GM03348 (cell line): ENCODE measurements at places on chromosomes 1 and 21.

DNA sequence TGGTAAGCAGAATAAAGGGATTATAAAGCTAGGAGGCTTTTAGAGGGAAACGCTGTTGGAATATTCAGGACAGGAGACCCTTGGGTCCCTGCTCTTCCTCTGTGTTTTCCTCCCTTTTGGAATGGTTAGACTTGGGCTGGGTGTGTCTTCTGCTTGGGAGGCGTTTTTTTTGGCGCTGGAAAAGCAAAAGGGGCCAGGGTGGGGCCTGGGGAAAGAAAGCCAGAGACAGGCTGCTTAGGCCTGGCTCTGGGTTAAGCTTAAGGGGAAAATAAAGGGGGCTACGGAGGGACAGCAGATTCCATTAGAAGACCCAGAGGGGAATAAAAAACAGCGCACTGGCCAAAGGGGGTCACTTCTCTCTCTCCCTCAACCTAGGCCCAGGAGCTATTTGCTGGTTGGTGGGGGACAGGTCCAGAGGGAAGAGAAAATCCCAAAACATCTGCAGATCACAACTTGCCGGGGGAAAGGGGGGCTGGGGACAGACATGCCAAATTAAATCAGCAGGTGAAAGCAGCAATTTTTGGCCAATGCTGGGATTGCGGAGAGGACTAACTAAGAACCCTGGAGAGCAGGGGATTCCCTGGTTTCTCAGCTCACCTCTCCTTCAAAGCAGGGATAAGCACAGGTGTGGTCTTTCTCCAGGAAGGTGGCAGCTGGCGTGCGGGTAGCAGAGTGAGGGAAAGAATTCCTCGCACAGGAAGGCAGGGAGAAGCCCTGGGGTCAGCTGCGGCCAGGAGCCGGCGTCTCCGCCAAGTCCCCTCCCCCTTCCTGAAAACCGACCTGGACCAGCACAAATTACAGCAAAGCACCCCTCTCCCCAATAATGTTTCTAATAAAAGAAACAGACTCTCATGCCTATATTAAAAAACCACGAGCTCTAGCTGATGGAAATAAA is 82.2 kb upstream of the AK4 start:
- DNase-seq = peak; percentile 32

DNA sequence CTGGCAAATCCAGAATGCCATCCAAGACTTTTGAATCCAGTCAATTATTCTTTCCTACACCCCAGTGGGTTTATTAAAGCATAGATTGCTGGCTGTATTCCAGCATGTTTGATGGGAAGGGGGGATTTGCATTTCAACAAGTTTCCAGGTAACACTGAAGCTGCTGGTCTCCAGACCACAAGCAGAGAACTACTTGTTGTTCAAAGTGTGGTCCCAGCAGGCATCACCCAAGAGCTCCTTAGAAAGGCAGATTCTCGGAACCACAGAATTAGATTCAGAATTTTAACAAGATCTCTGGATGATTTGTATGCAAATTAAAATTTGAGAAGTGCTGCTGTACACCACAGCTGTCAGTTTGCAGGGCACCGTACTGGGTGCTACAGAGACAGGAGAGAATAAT is 216.3 kb upstream of the FAM78B start:
- no peak for DNase-seq

DNA sequence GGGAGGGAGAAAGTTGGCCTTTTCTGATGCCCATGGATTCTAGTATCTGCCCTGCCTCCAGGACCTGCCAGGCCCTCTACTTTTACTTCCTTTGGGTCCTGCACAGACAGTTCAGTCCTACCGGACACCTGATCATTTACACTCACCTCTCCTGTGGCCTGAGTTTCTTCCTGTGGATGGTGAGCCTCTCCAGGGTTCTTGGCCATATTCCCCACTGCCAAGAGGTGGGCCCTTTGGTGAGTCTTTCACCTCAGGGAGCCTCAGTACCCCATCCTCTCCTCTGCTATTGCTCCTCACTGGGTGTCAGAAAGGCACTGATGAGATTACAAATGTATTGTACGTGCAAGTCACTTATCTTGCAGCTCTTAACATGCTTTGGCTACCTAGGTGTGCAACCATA is 81.4 kb upstream of the ETV3 start:
- DNase-seq = no peak

DNA sequence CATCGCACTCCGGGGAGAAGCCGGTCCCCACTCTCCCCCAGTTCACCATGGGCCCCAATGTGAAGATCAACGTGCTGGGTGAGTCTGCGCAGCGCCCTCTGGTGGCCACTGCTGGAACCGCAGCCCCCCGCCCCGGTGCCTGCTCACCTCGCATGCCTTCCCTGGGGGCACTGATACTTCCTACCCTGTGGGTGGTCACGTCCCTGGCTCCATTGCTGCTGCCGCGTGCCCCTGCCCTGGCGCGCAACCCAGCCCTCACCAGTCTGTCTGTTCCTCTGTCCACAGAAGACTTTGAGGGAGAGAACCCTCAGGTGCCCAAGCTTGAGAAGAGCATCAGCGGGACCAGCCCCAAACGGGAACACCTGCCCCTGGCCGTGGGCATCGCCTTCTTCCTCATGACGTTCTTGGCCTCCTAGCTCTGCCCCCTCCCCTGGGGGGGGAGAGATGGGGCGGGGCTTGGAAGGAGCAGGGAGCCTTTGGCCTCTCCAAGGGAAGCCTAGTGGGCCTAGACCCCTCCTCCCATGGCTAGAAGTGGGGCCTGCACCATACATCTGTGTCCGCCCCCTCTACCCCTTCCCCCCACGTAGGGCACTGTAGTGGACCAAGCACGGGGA is 7.6 kb downstream of the EFNA3 start:
- peak; percentile 85 for DNase-seq

GRCh38 chr1:53377438-53377841 is 49.6 kb upstream of the LRP8 start:
- no peak for DNase-seq

DNA sequence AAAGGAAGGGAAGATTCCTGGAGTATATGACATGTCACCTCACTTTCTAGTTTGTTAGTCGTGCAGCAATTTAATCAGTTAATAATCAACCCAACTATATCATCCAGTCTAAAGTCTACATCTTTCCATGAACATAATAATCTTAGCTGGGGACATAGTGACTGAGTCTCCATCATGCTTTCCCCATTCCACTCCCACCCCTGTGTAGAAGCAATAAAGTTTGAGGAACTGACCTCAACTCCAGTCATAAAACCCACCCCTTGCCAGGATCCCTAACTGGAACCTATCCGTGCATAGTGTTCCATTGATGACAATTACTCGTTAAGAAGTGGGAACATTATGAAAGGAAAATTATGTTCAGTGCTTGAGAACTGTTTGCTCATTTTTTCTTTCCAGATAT is 48.9 kb upstream of the MROH9 start:
- DNase-seq = no peak

DNA sequence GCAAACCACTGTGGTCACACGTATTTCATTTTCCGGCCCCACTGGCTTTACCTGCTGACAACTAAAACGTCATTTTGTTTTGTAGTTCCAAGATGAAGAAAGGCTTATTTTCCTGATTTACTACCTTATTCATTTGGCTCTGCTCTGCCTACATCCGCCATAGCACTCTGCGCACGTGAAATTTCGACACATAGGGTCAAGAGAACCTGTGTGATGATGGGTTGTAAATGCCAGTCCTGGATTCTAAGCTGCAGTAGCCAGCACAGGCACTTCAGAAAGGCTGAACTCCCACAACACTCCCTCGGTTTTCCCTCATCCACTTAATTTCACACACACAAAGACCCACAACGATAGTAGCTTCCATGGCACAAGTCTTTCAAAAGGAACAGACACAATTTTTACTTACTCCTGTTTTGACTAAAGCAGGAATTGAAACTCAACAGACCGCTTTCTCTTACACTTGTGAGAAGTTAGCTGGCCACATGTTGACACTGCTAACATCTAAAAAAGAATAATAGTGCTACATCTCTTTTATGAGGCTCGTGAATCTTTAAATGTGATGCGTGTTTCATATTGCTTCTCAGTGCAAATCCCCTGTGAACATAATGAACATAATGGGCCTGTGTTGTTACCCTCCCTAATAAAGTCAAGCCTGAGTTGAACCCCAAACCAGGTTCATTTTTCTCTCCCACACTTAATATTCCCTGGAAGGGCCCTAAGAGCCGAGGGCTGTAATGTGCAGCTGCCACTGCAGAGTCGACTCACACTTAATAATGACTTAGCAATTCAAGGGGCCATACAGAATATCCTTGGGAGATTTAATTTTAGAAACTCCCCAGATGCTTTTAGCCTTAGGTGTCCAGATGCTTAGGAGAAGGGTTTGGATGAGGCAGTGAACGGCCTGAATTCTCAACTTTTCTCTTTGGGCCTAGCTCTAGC is 1.5 kb upstream of the RUNX1 start:
- no peak for DNase-seq

- DNase-seq = no peak
These were observed 2.7 kb upstream of the CD5L start for GRCh38 chr1:157844089-157844830.

- DNase-seq = peak; percentile 56
These were observed 1.4 kb downstream of the BCL10 start for GRCh38 chr1:85274969-85275453.

- no peak for DNase-seq
These were observed 20.6 kb downstream of the PROX1 start for GRCh38 chr1:214008347-214008746.
